ENCODE measurements at places on chromosomes 7 and 10. TPM values are rescaled to one million over a fixed set of nuclear protein-coding genes. Genes with fewer than 3 reads are reported as not detected.

GNGT1 gene
- not detected for total RNA-seq

HECTD2 gene
- total RNA-seq: 1.6 TPM

RAB19 gene
- not detected for total RNA-seq

SUGCT gene
- 7.4 TPM for total RNA-seq

CFAP46 gene
- 0.38 TPM for total RNA-seq

IKZF1 gene
- total RNA-seq: under 0.01 TPM

TLX1 gene
- total RNA-seq: not detected

TFR2 gene
- 0.13 TPM for total RNA-seq

DOCK1 gene
- 148 TPM for total RNA-seq

OR2A7 gene
- 0.53 TPM for total RNA-seq

KLF14 gene
- total RNA-seq: not detected

PITX3 gene
- total RNA-seq: not detected

CRPPA gene
- 0.26 TPM for total RNA-seq

CHST15 gene
- total RNA-seq: 11.1 TPM

ADAM12 gene
- total RNA-seq: 1.8 TPM

LRRC17 gene
- total RNA-seq: 0.26 TPM

AGAP9 gene
- total RNA-seq: 3.7 TPM

AKR1B1 gene
- total RNA-seq: 102 TPM

RNF32 gene
- 1.8 TPM for total RNA-seq

CREB5 gene
- total RNA-seq: 2.1 TPM

VIPR2 gene
- not detected for total RNA-seq

ANXA7 gene
- 88.7 TPM for total RNA-seq

NKX1-2 gene
- 2.1 TPM for total RNA-seq

MPP7 gene
- total RNA-seq: 24.6 TPM

BET1 gene
- total RNA-seq: 32.4 TPM

SRRM3 gene
- 0.51 TPM for total RNA-seq

GHRHR gene
- total RNA-seq: not detected

CADPS2 gene
- 2.0 TPM for total RNA-seq

WDR86 gene
- 0.13 TPM for total RNA-seq

AOC1 gene
- under 0.01 TPM for total RNA-seq

COL17A1 gene
- total RNA-seq: 626 TPM

HOXA9 gene
- not detected for total RNA-seq

FFAR4 gene
- not detected for total RNA-seq

CALHM3 gene
- total RNA-seq: not detected

All from bronchial epithelial cell (primary cell).